ENCODE measurements at places on chromosomes 3 and 15. TPM values are rescaled to one million over a fixed set of nuclear protein-coding genes. Genes with fewer than 3 reads are reported as not detected.

DNA sequence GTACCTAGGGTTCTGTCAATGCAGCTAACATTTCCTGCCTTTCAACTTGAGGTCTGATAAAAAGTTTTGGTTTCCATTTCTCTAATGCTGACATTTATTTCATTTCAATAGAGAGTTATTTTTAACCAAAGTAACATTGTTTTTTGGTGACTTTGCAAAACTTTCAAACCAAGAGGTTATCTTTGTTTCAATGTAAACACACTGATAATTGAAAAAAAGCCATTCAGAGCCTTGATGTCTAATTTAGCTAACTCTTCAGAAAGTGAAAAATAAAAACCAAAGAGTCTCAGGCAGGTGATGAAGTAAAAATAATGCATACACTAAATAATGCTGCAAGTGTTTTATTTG lies 9.6 kb upstream of the TIPARP start:
- no peak for DNase-seq

- no peak for DNase-seq
These were observed 49.7 kb upstream of the TSPAN3 start for GRCh38 chr15:77120576-77120975.

GRCh38 chr3:143951351-143951971 lies 20.2 kb upstream of the DIPK2A start:
- DNase-seq: no peak

GRCh38 chr15:32659340-32660155 lies 18.0 kb downstream of the SCG5 start:
- DNase-seq: no peak

DNA sequence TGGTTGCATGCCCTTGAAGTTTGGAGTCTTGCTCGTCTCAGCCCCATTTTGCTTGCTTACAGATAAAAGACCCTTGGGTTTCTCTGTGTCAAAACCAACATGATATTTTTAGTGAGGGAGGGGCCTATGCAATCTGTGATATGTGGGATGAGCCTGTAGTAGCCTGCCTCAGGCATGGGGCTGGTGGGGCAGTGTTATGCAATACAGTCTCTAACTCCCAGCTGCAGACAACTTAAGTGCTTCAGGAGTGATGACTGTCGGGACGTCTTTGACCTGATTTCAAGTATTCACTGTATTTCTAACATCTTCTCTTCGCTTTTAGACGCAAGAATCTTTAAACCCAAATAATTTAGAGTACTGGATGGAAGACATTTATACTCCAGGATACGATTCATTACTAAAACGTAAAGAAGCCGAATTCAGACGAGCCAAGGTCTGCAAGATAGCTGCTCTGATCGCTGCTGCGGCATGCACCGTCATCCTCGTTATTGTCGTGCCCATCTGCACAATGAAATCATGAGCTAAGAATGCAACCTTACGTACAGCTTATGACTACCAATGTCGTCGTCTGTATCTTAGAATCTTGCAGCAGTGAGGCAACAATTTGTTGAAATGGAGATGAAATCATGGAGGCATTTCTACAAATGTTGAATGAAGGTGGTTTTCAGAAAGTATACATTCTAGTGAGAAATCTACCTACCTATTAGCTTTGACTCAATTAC lies 35.9 kb downstream of the MINAR1 start:
- no peak for DNase-seq

- no peak for DNase-seq
These were observed 244.9 kb upstream of the MCTP2 start for GRCh38 chr15:93986400-93986984.

GRCh38 chr3:5016211-5017161 lies 37.2 kb downstream of the BHLHE40 start:
- no peak for DNase-seq

- DNase-seq: peak; percentile 11
These were observed 184.6 kb downstream of the GOLGA6L6 start for GRCh38 chr15:20356911-20357480.

DNA sequence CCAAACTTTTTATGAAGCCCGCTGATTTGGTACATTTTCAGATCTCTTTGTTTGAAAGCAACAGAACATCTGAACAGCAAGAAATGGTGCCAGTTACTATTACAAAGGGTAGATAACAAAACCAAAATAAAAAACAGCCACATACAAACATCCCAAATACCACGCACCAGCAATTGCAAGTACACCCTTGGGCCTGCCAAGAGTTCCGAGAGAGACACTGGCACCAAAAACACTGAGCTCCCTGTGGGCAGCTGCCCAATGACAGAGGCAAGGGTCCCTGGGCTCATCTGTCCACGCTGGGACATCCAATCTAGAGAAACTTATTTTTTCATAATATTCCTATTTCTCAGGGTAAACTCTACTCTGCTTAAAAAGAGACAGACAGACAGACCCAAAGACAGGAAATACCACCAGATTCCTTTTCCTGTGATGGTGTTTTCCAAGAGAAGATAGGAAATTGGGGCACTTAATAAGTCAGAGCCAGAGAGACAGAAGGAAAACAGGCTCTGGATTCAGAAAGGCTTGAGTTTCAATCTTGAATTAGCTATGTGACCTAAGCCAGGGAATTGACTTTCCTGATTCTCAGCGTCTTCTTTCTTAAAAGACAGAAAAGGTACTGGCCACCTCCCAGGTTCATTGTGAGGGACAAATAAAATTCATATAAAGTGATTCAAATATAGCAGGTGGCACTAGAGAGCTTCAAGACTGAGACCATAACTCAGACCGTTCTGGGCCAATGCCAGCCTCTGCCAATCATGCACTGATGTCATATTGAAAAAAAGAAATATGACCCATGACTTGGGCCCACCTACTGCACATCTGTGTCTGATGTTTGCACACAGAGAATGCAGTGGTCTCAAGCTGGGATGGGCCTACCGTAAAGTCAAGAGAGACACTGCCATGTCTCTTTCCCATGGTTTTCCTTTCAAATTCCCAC lies 61.3 kb downstream of the FOXP1 start:
- DNase-seq: no peak

- no peak for DNase-seq
These were observed 305.9 kb upstream of the ARRDC4 start for GRCh38 chr15:97654481-97655076.

DNA sequence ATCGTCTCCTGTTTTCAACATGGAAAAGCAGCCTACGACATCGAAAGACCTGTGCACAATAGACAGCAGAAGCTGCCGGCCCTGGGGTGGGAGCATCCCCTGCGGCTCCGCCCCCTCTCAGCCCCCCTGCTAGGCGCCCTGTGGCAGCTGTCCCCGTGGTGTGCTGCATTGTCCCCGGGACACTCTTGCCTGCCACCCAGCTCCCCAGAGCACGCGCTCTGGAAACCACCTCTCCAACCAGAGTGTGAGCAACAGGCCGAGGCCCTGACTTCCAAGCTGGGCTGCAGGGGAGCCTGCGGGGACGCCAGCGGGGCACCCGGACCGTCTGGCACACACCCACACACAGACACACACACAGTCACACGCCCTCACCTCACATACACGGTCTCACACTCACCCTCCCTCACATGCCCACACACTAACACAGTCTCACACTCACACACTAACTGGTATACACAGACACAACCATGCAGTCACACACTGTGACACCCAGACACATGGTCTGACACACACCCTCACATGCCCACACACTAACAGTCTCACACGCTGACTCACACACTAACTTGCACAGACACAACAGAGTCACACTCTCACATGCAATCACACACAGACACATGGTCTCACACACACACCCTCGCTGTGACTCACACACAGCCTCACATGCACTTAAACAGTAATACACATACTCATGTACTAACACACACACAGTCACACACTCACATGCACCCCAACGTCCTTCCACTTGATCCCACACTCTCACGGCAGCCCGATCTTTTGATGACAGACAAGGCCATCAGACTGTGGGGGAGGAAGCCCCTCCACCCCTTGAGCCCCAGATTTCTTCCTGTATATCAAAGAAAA lies 94.7 kb downstream of the OCA2 start:
- no peak for DNase-seq

The CKMT1B gene
- not detected for total RNA-seq

The PTH1R gene
- total RNA-seq: 0.51 TPM

The A4GNT gene
- not detected for total RNA-seq

The ZNF774 gene
- total RNA-seq: 2.6 TPM

The PXK gene
- 15.1 TPM for total RNA-seq

The SNRPN gene
- 83.8 TPM for total RNA-seq

The POPDC2 gene
- 9.6 TPM for total RNA-seq

The MESP2 gene
- not detected for total RNA-seq
